ENCODE measurements at places on chromosomes 13 and 19.

DNA sequence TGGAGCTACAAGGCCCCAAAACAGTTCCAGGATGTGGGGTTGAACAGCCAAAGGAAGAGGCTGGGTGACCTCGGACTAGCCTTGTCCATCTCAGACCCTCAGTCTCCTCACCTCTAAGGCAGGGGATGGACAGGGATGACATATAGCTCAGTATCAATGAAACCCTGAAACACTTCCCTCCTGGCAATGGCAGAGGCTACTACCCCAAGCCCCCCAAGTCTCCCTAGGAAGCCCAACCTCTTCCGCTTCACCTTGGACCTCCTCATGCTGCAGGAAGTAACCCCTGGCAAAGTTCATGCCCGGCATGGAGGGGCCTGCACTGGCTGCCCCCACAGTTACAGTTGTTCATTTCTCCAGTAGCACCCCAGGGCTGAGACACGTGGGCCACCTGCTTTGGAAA is 10.6 kb downstream of the CCDC97 start:
- no peak for DNase-seq

- DNase-seq: no peak
Observed at GRCh38 chr13:54563286-54563685, 1534.7 kb downstream of the OLFM4 start.

GRCh38 chr19:29598036-29598435 is 8.0 kb upstream of the POP4 start:
- no peak for DNase-seq

- DNase-seq: no peak
Observed at GRCh38 chr13:103395139-103395538, 328.9 kb upstream of the SLC10A2 start.

- DNase-seq: no peak
Observed at GRCh38 chr13:106796280-106797047, 228.5 kb upstream of the ARGLU1 start.

GRCh38 chr13:99501848-99502301 is 603 bp downstream of the TM9SF2 start:
- peak; percentile 6 for DNase-seq

GRCh38 chr19:4327252-4327876 is 11.3 kb downstream of the STAP2 start:
- peak; percentile 78 for DNase-seq

DNA sequence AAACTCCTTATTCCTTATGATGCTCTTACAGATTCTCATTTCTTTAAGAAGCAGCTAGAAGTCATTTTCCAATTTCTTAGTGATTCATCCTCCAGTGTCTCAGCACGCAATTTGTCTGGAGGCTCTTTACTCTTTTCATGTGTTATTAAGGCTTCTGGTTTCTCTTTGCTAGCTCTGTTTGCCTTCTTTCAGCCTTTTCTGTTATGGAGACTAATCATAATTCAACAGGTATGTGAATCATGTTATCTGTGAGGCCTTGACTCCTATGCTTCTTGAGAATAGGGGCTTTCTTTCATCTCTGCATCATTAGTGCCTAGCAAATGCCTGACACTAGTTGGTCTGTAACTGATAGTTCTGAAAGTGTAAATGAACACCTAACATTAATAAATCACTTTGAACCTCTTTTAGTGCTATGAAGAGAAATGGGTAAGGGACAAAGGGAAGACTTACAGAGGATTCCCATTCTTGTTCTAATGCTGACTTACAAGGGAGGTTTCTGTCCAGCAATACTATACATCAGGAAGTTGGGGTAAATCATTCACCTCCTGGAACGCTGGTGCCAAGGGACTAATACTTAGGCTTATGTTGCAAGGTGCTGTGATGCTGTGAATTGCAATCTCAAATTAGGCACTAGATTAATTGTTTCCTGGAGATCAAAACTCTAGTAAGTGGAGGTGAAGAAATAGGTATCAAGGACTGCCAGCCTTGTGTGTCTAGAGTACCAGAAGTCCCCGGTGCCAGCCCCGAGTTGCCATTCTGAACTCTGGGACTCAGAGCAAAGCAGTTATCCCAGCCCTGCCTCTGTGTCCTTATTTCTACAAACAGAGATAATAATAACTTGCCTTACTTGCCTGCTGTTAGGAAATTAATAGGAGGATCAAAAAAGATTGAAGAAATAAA is 265.6 kb downstream of the DCLK1 start:
- DNase-seq: no peak

GRCh38 chr13:95193509-95194230 is 107.6 kb downstream of the ABCC4 start:
- no peak for DNase-seq

DNA sequence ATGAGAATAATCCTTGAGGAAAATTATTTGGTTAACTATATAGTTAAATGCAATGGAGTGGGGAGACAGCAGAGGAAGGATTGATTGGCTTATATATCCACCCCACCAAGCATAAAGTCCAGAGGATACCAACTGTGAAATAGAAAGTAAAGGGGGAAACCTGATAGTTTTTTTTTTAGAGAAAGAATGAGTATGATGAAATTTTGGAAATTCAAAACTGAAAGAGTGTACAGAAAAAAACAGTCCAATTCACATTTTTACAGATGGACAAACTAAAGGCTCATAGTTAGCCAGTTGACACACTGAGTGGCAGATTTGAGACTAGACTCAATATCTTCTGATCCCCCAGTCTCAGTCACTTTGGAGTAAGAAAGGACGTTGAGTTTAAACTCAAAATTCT is 51.1 kb downstream of the FNDC3A start:
- DNase-seq: no peak

- DNase-seq: no peak
Observed at GRCh38 chr13:51396352-51396751, 56.5 kb downstream of the INTS6 start.

DNA sequence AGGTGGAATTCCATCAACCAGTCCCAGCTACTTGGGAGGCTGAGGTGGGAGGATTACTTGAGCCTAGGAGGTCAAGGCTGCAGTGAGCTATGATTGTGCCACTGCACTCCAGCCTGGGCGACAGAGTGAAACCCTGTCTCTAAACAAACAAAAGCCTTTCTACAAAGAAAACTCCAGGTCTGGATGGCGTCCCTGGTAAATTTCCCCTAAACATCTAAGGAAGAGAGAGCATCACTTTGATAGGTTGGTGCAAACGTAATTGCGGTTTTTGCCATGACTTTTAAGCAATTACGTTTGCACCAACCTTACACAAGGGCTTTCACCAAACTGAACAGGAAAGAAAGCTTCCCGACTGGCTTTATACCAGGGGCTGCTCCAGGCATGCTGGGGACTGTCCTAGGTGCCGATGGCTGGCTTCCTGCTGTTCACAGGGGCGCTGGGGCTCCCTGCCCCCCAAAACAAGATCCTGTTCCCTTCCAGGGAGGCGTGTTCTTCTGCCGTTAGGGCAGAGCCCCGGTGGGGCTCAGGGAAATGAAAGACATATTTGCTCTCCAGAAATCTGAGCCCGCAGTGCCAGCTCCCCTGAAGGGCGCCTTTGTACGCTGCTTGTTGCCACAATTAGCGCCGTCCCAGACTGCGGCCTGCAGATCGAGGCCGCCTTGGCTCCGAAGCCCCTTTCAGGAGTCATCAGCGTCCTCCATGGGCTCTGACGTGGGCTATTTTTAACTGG is 38.7 kb upstream of the KLF2 start:
- DNase-seq: no peak

- no peak for DNase-seq
Observed at GRCh38 chr13:109977212-109977968, 191.0 kb upstream of the IRS2 start.

- no peak for DNase-seq
Observed at GRCh38 chr13:103883698-103884097, 817.5 kb upstream of the SLC10A2 start.

- DNase-seq: no peak
Observed at GRCh38 chr13:29458419-29458818, 137.1 kb downstream of the SLC7A1 start.

DNA sequence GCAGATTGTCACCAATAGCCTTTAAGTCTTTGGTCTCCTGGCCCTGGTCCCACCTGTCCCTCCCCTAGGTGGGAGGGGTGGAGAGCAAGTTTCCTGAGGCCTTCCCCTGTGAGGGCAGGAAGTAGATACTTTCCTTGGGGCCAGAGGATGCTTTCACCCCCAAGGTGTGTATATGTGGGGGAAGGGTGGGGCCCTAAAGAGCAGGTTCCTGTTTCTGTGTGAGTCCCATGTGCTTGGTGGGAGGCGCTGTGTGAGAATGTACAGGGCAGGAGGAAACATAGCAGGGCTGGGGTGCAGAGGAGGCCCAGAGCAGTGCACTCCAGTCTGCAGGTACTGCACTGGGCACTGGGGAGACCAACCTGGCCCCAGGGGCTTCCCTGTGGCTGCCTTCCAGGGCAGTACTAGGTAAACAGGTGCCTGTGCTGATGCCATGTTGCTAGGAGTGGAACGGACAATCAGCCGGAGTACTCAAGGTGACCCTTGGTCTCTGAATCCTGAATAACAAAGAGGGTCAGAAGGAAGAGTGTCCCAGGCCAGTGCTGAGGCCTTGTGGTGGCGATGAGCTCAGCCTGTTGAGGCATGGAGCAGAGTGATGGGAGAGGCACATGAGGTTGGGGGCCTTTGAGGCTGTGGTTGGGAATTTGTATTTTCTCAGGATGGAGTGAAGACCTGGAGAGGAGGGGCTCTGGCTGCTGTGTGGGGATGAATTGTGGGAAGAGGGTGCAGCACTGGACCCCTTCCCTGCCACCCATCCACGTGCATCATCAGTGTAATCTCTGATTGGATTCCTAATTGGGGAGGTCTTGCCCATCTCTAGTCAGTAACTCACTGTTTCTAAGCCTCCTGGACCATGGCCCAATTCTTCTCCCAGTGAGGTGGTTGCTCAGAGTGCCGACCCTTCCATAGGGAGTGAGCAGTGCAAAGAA is 5.1 kb downstream of the EGLN2 start:
- DNase-seq: no peak

- no peak for DNase-seq
Observed at GRCh38 chr13:69579351-69579750, 528.3 kb upstream of the ATXN8OS start.
